ENCODE measurements at places on chromosomes 3 and 15.

DNA sequence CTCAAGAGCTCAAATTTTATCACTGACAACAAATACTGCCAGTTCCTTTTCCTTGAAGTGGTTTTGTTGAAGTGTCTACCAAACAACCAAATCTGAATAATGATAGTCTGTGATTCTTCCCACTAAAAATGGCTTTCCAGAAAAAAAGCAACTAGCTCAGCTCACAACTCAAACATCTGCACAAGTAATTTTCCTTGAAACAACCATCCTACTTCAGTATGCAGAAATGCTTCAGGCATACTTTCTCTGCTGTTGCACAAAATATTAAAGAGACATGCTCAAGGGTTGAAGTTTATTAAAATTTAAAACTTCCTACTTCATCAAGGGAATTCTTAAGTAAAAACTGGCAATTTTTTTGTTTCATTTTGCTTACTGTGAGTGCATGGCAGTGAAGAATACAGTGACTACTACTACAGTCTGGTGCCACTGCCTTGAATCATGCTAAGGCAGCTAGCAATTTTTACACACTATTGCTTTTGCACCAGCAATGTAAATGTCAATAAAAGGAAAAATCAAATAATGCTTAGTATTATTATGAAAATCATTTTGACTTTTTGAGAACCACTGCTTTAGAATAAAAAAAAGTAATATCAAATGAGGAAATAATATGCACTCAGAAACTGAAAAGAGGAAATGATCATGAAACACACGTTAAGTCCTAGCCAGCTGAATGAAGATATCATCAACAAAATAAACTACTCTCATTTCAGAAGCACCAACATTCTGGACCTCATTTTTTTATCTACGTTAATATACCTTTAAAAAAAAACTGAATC lies 33.6 kb downstream of the VPS13C start:
- no peak for DNase-seq

DNA sequence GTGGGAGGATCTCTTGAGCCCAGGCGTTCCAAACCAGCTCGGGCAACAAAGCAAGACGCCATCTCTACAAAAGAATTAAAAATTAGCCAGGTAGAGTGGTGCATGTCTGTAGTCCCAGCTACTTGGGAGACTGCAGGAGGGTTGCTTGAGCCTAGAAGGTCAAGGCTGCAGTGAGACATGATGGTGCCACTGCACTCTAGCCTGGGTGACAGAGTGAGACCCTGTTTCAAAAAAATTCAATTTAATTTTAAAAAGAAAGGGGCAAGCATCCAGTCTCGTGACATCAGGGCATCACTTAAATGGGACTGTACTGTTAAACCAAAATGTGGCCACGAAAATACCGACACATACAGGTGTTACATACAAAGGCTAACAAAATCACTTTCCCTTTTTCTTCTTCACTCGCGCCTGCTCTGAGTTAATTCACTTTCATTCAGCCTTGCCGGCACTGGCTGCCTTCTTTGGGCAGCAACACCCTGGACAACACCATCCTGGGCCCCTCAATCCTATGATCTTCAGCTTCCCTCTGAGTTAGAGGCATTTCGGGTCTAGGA lies 121.7 kb downstream of the LIPC start:
- no peak for DNase-seq

GRCh38 chr3:61865466-61866152 lies 304.2 kb downstream of the PTPRG start:
- no peak for DNase-seq

- no peak for DNase-seq
These were observed 38.5 kb upstream of the CPB1 start for GRCh38 chr3:148789146-148789545.

GRCh38 chr3:126133606-126134005 lies 46.8 kb downstream of the ALDH1L1 start:
- DNase-seq = no peak

DNA sequence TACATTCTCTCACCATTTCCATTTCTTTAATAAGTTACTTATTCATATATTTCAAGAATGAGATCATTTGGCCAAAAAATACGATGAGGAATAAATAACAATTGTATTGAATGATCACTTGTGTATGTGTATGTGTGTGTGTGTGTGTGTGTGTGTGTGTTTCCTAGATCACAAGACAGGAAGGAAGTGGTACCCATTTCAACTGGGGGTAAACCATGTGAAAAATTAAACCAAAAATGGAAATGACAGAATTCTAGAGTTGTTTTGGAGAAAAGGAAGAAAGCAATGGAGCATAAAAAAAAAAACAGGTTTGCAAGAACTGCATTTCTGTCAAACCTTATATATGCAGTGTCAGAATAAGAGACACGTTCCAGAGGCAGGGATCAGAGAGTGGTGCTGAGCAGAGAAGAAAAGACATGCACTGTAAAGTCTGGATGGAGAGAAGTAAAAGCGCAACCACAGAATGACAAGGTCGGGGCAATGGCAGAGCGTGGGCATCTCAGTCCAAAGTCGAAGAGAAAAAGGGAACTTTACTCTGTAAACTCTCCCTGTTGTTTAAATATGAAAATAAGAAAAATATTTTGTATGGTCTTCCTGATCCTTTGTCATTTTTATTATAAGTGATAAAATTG lies 75.5 kb downstream of the PEX5L start:
- DNase-seq = no peak

- no peak for DNase-seq
These were observed 160.2 kb downstream of the SERPINI1 start for GRCh38 chr3:167895684-167896083.

- DNase-seq = no peak
These were observed 272.0 kb upstream of the RORA start for GRCh38 chr15:61500951-61501620.

- no peak for DNase-seq
These were observed 10.3 kb upstream of the MUSTN1 start for GRCh38 chr3:52845157-52845556.
